Muscle of back (tissue), 13 donors: ENCODE measurements at places on chromosomes 5 and 9. TPM values are rescaled to one million over a fixed set of nuclear protein-coding genes. Genes with fewer than 3 reads are reported as not detected.
A peak's percentile ranks its signal among the peaks of the same experiment; 100 is the strongest.

- no peak for DNase-seq
Observed at GRCh38 chr5:81161012-81161601, 72.0 kb upstream of the CKMT2 start.

GRCh38 chr5:34844106-34844505 is 5.1 kb downstream of the TTC23L start:
- no peak for DNase-seq

DNA sequence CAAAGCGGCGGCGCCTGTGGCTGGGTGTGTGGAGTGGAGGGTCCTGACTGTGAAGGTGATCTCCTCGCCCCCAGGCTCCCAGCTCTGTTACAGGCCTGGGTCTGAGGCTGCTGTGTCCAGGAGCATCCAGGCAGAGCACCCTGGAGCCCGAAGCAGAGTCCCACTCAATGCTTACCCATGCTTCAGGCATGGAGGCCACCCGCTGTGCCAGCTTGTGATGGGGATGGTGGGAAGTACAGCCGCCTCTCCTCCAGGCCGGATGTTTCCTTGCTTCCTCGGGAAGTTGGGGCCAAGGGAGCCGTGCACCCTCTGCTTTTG is 255.9 kb upstream of the IRX1 start:
- no peak for DNase-seq

DNA sequence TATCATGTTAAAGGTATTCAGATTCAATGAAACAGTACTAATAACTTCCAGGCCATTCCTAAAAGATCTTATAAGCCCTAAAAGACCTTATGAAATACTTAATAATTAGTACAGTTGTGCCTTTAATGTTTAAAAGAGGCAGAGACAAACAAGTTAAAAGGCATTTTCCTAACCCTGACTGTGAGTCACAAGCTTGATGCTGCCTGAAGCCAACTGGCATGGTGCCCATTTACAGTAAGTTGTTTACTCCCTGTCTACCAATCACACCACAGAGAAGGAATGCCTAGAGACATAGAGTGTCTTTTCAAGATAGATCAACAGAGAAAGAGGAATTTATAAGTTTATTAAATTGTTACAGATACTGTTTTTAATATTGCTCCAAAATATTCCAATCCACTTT is 47.8 kb downstream of the NR3C1 start:
- DNase-seq, result peak; percentile 88

GRCh38 chr5:50716134-50716533 is 49.7 kb downstream of the PARP8 start:
- DNase-seq, result no peak

GRCh38 chr9:14433351-14434157 is 119.6 kb upstream of the NFIB start:
- peak; percentile 79 for DNase-seq

DNA sequence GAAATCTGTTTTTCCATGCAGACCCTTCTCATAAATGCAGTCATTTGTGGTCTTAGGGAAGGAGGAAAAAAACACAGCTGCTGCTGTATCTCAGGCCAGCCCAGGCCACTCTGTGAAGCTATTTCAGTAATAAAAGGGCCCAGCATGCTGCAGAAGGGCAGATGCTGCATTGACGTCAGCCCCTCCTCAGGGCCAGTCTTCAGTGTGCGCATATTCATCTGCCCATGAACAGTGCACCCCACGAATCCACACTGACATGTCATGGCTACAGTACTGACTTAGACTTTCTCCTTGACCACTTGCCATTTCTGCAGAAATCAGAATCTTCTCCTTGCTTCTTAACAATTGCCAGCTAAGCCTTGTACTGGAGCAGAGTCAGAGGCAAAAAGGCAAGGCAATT is 304.7 kb downstream of the GABRG2 start:
- DNase-seq, result peak; percentile 62

The BAAT gene
- 1.2 TPM for polyA plus RNA-seq

The TRIM36 gene
- polyA plus RNA-seq, result 3.2 TPM
